OCI-M1 (cell line): ENCODE measurements at places on chromosomes 4 and X.
A peak's percentile ranks its signal among the peaks of the same experiment; 100 is the strongest.

- DNase-seq, result no peak
These were observed 332.0 kb downstream of the NKX6-1 start for GRCh38 chr4:84167093-84167492.

DNA sequence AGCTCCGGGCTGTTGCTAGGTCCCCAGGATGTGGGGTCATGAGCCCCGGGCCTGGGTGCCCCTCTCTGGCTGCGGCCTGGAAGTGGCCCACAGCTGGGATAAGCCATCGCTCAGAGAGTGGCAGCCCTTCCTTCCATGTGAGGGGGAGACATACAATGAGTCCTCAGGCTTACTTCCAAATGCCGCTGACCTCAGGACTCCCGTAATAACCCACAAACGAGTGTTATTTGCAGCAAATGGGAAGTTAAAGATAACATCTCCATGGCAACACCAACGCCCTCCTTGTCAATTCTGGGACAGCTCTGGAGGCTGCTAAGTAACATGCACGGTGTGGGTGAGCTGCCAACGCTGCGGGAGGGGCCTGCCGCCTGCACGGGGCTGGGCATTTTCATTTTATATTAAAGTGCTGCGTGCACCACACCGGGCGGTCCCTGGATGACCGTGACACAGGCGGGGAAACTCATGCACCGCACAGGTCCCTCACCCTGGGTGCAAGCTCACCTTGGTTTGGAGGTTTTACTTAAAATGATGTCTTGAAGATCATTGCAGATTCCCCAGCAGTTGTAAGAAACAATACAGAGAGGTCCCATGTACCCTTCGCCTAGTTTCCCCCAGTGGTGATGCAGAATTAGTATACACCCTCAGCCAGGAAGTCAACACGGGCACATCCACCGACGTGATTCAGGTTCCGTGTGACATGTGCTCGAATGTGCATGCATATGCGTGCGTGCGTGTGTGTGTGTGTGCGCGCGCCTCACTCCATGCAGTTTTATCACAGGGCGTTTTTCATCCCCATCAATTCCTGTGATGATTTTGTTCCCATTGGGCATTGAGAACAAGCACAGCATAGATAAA lies 79.4 kb downstream of the ABLIM2 start:
- peak; percentile 91 for DNase-seq

- DNase-seq, result no peak
These were observed 40.8 kb upstream of the DHRSX start for GRCh38 chrX:2541603-2542002.

- no peak for DNase-seq
These were observed 27.7 kb downstream of the ENPP6 start for GRCh38 chr4:184189966-184190365.

DNA sequence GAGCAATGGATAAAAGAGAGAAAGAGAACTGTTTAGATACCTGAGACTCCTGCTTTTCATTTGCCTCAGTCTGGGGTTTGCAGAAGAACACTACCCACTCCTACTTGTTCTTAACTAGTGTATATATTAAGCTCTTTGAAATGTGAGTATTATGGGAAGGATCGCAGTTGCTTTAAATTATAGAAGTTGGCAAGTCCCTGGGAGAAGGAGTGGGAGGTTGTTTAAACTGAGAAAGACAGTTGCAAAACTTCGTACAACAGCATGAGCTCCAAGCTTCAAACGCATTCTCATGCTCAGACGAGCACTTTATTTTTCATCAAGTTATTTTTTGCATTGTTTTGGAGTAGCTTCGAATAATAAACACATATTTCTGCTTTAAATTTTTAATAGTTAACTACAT lies 88.1 kb upstream of the C1QTNF7 start:
- no peak for DNase-seq

GRCh38 chrX:1487401-1487800 lies 34.7 kb upstream of the ASMTL start:
- no peak for DNase-seq

DNA sequence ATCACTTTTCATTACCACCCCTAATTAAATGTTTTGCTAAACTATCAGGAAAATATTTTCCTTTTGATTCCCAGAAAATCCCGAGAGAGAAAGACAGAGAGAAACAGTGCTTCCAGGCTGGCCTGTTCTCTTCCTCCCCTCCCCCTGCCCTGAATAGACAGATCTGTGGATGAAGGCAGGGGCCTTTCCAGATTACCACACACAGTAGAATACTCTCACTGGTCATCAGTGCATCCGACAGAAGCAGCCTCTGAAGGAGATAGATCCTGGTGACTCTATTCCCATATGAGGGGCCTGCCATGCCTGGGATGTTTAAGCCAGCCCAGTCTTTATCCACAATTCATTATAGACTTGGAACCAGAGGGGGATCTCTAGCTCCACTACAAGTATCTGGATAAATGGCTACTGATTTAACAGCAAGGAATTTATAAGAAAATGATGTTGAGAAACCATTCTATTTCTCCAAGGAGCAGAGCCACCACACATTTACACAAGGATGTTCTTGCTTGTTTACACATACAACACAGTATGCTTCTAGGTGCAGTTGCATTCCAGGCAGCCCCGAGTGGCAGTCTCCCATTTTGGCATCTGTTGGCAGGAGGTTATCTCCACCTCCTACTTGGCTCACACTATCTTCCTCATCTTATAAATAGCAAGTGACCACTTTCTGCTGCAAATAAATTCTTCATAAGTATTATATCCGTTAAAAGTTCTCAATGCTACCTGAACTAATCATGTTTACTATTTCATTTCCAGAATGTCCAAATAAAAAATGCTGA lies 115.8 kb downstream of the HS6ST2 start:
- no peak for DNase-seq

- DNase-seq, result peak; percentile 88
These were observed at the start of gene PRICKLE3 for GRCh38 chrX:49186125-49187027. Gene PRICKLE3 (minus strand): TSS chrX:49186373. CDS start chrX:49186297, 76 bp downstream.

GRCh38 chr4:14768449-14768848 lies 233.8 kb upstream of the CPEB2 start:
- no peak for DNase-seq

DNA sequence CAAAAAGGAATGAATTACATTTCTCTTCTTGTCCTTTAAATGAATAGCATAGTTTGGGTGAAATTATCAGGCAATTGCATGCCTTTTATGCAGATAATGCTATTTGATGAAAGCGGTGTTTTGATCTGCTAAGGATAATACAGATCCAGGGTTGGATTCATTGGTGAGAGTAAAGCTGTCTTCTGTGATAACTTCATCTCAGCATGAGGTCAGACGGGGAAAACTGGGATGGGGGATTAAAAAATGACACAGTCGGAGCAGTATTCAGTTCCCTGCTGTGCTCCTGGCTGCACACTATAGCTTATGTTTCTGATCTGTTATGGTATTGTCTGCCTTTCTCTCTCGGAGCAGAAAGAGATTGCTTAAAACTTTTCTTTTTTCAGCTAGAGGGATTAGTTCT lies 105.9 kb upstream of the TENM3 start:
- DNase-seq, result no peak

DNA sequence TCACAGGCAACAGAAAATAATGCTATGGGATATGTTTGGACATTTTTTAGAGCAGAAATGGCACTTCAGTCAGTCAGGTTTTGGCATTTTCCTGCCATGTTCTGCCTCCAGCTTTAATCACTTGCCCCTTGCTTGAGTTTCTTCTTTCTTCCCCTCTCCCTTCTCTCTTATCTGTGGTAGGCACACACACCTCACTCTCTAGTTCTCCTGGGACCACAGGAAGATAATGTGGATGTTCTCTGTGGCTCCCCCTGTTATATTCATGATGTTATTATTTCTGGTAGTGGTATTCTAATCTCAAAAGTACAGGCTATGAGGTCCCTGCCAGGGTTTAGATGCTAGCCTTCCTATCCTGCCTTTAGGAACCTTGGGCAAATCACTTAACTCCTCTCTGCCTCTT lies 5.2 kb downstream of the HADH start:
- peak; percentile 75 for DNase-seq

DNA sequence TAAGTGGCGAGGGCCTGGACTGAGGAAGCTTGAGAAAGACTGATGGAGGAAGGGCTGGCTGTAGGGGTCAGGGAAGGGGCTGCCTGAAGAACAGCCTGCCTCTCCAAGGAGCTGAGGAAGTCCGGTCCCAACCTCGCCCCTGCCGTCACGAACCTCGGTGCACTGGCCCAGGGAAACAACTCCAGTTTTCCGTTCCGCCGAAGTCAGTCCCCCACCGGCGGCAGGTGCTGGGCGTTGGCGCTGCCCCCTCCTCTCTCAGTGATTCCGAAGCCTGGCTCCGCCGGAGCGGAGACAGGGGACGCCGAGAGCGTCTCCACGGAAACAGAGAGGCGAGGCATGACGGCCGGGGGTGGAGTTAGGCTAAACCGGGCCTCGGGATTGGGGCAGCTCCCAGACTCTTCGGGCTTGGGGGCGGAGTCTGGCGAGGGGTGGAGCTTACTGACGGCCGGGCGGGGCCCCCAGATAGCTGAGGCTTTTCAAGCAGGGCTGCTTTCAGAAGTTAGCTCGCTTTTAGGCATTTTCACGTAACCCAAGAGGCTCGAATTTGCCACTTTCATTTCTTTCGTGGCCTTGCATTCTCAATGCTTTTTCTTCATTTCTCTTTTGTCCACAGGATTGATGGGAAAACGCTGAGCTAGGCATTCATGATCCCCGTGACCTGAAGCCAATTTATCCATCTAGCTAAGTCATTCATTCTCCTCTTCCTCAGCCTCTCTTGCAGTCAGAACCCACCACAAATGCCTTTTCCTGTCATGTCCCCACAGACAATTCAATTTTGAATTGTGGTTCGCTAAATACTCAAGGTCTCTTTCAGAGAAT lies at the start of gene TTC29:
TTC29 (minus strand) TSS at position 309 of the 819 bp plus-strand sequence. CDS start 5,969 bp downstream, outside the sequence.
- DNase-seq, result peak; percentile 96

GRCh38 chr4:24638396-24638875 lies 54.1 kb upstream of the DHX15 start:
- DNase-seq, result no peak

GRCh38 chr4:7389101-7389701 lies 45.5 kb downstream of the PSAPL1 start:
- DNase-seq, result no peak

DNA sequence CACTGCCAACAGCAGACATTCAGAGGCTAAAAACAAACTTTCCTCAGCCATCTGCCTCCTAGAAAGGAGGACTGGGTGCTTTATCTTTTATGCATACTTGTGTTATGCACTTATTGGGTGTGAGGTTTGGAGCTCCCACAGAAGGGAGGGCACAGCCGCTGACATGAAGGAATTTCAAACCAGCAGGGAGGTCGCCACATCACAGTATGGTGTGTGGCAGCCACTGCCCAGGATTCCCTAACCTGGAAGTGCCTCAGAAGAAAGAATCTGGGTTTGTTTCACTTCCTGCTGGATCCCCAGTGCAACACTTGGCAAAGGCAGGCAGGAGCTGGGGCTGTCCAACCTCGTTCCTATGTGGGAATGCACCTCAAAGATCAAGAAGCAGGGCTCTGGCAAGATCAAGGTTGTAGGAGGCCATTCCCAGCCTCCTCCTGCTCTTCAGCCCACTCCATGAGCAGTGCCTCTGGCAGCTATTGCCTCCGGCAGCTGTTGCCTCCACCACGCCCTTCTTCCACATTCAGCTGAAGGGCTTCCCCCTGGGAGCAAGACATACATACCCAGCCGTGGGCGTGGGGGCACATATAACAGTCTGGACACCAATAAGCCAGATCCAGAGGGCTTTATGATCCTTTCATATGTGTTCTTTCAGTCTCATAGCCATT lies 109.0 kb upstream of the MAMLD1 start:
- no peak for DNase-seq

DNA sequence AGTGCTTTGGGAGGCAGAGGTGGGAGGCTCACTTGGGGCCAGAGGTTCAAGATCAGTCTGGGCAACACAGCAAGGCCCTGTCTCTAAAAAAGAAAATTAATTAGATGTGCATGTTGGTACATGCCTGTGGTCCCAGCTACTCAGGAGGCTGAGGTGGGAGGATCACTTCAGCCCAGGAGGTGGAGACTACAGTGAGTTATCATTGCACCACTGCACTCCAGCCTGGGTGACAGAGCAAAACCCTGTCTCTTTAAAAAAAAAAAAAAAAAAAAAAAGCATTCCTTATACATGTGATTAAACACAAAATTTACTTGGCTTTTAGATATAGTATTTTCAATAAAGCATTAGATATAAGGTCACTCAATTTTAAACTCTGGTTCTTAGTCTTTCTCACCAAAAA lies 34.9 kb downstream of the SMARCA1 start:
- no peak for DNase-seq

- DNase-seq, result no peak
These were observed 32.4 kb downstream of the CASP3 start for GRCh38 chr4:184616633-184617551.

- no peak for DNase-seq
These were observed 25.8 kb upstream of the CHRNA9 start for GRCh38 chr4:40309250-40309774.

DNA sequence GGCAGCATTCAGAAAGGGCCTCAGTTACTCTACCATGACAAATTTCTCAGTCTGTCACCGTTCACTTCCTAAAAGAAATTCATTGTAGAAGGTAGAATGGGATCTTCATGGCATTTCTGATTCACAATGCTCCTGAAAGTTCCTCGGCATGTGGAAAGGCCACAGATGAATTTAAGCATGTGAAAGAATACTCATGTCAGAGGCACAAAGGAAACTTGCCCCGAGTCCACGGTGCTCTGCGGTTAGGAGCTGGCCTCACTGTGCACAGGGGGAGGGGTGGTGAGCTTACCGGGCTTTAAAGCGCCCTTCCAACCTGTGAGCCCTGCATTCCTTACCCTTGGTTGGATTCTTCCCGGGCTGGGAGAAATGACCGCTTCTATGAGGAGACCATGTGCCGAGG lies 9.3 kb downstream of the TKTL1 start:
- no peak for DNase-seq

DNA sequence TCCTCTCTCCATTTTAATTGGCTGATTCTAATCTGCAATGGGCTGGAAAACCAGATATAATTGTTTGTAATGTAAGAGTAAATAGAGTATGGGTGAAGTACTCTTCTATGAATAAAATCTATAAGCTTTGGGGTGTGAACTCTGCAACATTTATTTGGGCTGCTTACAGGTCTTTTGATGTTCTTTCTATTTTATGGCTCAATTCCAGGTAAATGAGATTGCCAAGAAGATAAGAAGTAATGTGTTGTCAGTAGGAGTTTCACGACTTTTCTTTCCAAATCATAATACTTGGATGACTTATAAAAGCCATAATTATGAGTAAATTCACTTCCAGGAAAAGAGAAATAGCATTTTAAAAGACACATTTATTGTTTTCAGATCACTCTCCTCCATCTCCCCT lies 103.5 kb downstream of the FMR1NB start:
- DNase-seq, result no peak

GRCh38 chr4:173508386-173509035 lies 21.5 kb downstream of the HAND2 start:
- no peak for DNase-seq

DNA sequence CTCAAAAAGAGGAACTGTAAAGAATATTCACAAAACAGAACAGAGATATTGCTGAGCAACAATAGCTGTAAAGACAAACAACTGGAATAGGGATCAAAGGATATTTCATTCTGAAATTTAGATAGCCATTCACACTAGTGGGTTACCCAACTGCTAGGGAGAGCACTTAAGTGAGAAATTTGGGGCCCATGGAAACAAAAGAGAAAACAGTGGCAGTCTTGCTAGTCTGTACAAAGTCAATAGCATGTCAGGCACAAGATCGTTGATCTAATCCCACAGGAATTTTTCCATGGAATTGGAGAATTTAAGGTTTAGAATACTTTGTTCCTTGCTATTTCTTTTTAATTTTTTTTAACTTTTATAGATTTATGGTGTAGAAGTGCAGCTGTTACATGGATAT lies 467.0 kb downstream of the PCDH18 start:
- DNase-seq, result peak; percentile 48
